Stomach (tissue), 19 donors: ENCODE measurements at places on chromosomes 7 and 10. TPM values are rescaled to one million over a fixed set of nuclear protein-coding genes. Genes with fewer than 3 reads are reported as not detected.

The IMPDH1 gene
- 72.3 TPM for polyA plus RNA-seq

The ADAM12 gene
- 0.50 TPM for polyA plus RNA-seq

The CD36 gene
- polyA plus RNA-seq = 28.6 TPM

The APBB1IP gene
- 3.7 TPM for polyA plus RNA-seq

The SLC13A1 gene
- not detected for polyA plus RNA-seq

The SNCG gene
- polyA plus RNA-seq = 26.4 TPM

The MYL7 gene
- polyA plus RNA-seq = 2.2 TPM

The AOC1 gene
- polyA plus RNA-seq = 0.31 TPM

The DGKI gene
- not detected for polyA plus RNA-seq

DNA sequence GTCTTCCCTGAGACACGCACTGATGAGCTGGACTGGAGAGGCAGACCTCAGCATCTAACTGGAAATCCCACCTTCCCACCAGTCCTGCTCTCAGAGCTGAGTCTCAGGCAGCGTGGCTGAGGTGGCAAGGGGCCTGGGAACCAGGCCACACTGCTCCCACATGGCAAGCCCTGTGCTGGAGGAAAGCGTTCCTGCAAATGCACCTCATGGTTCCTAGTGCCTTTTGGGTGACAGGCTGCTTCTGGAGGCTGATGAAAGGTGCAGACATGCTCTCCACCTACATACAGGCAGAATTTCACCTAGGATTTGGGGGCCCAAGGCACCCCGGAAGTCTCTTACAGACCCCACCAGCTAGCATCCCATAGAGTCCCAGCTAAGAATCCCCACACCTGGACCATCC, 432.9 kb upstream of the FOXK1 start:
- DNase-seq = no peak

DNA sequence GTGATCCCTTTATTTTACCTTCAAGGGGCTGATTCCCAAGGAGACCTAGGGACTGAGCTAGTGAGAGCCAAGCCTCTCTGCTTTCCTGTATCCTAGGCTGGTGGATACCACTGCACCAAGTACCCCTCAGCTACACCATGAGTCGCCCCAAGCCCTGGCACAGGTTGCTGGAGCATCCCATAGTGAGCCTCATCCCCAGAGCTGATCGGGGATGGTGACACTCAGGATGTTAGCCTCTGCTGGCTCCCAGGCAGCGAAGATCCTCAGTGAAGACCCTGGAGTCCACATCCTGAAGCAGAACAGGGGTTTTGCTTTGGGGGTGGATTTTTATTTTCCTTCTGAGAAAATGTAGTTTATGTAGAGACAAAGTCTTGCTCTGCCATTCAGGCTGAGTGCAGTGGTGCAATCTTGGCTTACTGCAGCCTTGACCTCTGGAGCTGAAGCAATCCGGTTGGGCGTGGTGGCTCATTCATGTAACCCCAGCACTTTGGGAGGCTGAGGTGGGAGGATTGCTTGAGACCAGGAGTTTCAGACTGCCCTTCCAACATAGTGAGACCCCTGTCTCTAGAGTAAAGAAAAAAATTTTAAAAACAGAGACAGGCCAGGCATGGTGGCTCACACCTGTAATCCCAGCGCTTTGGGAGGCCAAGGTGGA, 12.5 kb upstream of the ZNF212 start:
- no peak for DNase-seq

DNA sequence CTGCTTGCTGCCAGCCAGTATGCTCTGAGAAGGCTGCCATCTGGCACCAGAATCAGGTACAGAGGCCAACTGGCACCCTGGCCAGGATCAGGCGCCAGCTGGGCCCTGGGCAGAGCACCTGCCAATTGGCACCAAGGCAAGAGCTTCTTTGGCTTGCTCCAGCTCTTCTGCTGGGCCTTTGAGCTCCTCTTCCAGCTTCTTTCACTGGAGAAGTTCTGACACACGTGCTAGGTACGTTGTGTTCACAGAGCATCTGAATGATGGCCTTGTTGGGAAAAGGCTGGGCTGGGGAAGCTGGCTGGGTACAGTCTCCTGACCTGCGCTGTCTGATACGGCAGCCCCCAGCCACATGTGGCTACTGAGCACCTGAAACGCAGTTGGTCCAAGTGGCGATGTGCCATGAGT, 31.7 kb upstream of the OPALIN start:
- DNase-seq = peak; percentile 92

DNA sequence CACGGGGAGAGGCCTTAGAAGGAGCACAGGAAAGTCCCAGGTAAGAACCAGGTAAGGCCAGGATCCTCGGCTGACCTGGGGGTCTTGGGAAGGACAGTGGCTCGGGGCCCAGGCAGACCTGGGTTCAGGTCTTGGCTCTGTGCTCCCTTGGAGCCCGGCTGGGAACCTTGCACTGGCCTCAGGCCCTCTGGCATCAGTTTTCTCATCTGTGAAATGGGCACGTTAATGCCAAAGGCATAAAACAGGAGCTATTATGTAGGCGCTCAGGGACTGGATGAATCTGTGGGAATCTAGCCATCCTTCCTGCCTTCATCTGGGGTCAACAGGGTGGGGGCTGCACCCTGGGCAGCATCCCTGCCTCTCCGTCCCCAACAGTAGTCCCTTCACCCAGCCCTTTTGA, 8.3 kb upstream of the SLC29A4 start:
- DNase-seq = no peak

DNA sequence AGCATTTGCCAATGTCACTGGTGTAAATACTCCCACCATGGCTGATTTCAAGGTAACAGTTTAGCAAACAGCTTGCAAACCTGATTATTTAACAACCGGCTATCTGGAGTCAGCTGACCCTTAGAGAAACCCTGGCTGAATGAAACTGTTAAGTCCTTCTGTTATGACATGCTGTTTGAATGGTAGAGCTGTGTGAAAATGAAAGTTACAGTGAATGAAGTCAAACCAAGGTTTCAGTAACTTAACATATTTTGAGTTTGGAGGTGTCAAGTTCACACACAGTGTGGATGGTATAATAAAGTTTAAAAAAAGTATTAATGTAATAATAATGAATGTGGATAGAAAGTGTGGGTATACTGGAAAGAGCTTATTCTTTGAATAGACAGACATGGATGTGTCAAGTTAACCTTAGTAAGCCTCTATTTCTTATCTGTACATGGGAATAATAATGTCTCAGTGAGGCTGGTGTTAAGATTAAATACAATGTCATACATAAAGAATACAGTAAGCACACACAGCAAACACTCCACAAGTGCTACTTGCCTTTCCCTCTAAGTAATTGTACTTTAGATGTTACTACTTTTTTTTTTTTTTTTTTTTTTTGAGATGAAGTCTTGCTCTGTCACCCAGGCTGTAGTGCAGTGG, 150.4 kb downstream of the TAX1BP1 start:
- DNase-seq = no peak

DNA sequence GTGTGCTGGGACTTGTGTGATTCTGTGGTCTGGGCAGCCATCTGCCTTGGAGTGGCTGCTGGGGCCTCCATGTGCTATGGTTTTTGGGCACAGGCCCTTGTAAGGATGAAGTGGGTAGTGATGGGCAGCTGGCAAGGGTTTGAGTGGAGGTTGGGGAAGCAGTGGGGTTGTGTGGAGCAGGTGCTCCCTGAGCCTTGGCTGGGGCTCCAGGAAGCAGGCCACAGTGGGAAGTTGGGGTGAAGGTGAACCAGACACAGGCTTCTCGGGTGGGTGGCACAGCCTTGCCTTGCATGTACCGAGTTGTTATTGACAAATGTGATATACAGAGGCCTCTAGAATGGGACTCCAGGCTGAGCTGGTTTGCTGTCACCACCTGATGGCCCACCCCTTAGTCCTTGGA, 82.3 kb downstream of the ADCY1 start:
- no peak for DNase-seq

DNA sequence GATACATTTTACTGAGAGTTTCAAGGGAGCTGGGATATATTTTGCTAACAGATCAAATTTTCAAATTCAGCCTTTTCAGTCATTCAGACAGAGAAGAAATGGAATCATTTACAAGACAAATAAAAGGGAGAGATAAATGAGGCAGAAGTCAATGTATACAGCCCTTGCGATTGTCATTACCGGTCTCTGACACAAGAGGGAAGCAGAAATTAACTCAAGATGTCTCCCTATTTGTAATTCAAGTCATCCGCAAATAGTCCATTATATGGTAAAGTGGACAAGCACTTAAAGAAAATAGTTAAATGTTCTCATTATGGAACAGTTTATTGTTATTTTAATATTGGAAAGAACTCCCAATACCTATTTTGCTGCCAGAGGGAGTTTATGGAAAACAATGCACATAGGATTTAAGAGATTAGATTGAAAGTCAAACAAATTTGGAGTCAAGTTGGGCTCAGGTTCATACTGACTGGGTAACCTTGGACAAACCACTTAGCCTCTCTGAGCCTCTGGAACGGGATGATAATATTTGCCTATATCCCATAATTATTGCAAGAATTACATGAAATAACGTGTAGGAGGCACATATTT, 89.3 kb upstream of the PRKCQ start:
- peak; percentile 71 for DNase-seq

DNA sequence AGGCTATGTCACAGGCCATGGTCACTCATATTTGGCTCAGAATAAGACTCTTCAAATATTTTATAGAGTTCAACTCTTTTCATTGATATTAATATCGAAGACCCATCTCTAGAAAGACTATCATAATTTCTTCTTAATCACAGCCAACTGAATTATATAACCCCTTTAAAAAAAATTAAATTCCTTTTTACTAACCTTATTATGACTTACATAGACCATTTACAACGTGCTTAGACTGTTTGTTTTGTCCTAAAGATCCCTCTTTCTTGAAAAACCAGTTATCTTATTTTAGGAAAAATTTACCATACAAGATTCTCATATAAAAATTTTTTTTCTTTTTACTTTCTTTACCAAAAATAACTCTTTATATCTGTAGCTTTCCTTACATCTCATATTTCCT, 10.2 kb upstream of the TMEM254 start:
- no peak for DNase-seq

- DNase-seq = no peak
Observed at GRCh38 chr10:44724415-44725174, 186.5 kb upstream of the TMEM72 start.

DNA sequence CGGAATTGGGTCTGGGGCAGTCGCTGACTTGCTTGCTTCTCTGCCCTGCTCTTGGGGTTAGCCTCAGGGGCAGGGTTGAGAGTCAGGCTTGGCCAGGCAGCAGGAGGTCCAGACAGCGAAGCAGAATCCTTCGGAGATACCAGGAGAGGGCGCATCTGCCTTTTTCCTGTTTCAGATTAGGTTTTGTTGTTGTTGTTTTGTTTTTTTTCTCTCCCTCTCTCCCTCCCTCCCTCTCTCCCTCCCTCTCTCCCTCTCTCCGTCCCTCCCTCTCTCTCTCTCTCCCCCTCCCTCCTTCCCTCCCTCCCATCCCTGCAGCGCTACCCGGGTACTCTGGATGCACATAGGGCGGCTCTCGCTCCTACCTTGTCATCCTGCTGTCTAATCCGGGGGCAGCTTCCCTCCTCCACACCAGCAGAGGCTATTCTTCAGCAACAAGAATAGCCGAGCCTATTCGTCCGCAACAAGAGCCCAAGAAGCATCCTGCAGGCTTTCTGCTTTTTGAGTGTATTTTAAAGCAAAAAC, 758 bp upstream of the OPTN start:
- peak; percentile 85 for DNase-seq

GRCh38 chr10:77541247-77541646, 96.4 kb downstream of the KCNMA1 start:
- DNase-seq = no peak

GRCh38 chr7:132272763-132273371, 303.4 kb downstream of the PLXNA4 start:
- no peak for DNase-seq

- no peak for DNase-seq
Observed at GRCh38 chr7:4225881-4226523, 456.1 kb upstream of the FOXK1 start.
